ENCODE measurements at places on chromosomes 3 and 15.

GRCh38 chr3:130473416-130473815, 43.6 kb upstream of the COL6A6 start:
- no peak overlapping the region for H3K27ac ChIP-seq
- H3K36me3 ChIP-seq: no peaks in the 10 kb centered on the region
- H3K4me3 ChIP-seq: no peak overlapping the region

DNA sequence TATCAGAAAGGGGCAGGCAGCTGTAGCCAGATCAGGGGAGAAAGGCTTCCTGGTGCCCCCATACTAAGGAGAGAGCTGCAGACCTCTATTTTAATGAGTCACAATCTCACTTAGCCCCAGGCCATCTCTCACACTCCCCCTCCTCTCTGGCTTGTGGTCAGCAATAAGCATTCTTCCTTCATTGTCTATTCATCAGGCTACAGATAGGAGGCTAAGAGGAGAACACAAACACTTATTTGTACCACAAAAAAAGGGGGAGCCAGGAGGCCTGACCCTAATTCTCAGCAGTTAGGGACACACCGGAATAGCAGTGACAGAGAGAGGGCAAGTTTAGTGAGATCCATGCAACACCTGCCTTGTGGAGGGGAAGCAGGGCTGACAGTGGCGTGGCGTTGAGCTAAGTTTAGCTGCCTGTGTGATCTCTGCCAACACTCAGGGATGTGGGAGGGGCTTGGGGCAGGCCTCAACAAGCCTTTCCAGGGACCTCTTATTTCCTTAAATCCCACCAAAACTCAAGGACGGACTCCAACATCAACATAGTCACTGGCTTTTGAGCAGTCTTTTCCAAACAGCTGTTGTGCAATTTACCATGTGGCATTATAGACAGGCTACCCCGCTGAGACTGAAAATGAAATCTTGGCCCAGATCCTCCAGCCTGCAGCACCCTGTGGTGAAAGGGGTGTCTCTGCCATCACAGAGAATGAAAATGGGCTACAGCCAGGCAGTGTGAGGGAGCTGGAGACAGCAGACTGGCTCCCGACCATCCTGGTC, 191.9 kb upstream of the TSC22D2 start:
- H3K4me3 ChIP-seq: no peak overlapping the region
- no peak for DNase-seq
- H3K27ac ChIP-seq: no peak overlapping the region
- H3K36me3 ChIP-seq: no peaks in the 10 kb centered on the region

DNA sequence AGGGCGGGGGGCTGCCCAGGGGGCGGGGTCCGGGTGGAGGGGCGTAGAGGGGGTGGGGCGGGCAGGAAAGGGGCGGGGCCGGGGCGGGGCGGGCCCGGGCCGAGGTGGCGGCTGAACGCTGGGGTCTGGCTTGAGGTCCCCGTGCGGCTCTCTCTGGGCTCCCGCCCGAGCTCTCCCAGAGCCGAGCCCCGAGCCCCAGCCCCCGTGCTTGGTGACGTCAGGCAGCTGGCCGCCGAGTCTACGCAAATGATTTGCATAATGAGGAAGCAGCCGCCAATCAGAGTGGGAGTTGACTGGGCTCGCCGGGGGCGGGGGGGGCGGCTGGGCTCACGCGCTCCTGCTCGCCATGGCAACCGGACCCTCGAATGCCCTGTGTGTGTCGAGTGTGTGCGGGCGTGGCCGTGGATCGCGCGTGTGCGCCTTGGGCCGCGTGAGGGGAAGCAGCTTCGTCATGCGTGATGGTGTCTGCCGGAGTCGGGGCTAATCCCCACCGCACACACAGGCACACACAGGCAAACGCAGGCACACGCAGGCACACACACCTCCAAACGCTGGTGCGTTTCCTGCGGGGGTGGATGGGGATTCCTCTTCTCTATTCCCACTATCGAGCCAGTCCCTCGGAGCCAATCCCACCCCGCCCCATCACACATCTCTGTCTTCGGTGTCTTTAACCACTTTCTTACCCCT, at the start of gene CELF6:
Gene CELF6, minus strand, starts transcription at position 173 of the 687 bp plus-strand sequence. CDS start 283 bp downstream, outside the sequence.
- peak within 1 kb of the TSS; percentile 44 for H3K4me3 ChIP-seq
- no peak within 1 kb of the TSS for H3K27ac ChIP-seq
- DNase-seq: peak; percentile 78
- peaks cover 8% of the 10 kb centered on the region for H3K4me1 ChIP-seq
- H3K36me3 ChIP-seq: no peaks in the 10 kb centered on the region

GRCh38 chr3:89098964-89099585, 8.3 kb upstream of the EPHA3 start:
- H3K27ac ChIP-seq: no peak overlapping the region
- DNase-seq: no peak

DNA sequence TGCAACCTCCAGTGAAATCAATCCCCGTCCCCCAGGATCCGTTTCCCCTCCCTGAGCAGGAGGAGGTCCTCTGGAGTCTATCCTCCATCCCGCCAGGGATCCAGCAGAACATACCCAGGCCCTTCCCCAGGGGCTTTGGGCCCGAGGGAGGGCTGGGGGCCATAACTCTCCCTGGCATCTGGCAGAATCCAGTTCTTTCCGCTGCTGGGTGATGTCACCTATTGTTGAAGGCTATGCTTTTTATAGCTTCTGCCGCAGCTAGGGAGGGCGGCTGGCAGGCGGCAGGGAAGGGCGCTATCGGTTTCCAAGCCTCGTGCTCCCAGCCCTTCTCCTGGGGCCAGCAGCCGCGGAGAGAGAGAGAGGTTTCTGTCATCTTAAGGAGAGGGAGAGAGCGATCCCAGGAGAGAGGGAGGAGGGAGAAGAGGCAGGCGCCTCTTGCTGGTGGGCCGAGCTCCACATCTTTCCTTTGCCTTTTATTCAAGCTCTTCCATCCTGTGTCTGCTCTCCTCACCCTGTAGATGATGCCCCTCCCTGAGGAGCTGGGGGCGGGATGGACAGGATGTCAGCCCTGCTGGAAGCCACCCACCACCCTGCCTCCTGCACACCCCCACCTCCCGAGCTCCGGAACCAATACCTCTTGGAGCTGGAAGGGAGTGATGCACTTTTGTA, 120.1 kb downstream of the ANP32A start:
- no peak overlapping the region for H3K27ac ChIP-seq
- DNase-seq: no peak
- H3K36me3 ChIP-seq: no peaks in the 10 kb centered on the region
- no peak overlapping the region for H3K4me3 ChIP-seq

- no peaks in the 10 kb centered on the region for H3K4me1 ChIP-seq
- H3K36me3 ChIP-seq: no peaks in the 10 kb centered on the region
- no peaks in the 10 kb centered on the region for H3K27me3 ChIP-seq
- H3K27ac ChIP-seq: no peak overlapping the region
Measured at GRCh38 chr3:3847994-3848922, 49.0 kb downstream of the LRRN1 start.

DNA sequence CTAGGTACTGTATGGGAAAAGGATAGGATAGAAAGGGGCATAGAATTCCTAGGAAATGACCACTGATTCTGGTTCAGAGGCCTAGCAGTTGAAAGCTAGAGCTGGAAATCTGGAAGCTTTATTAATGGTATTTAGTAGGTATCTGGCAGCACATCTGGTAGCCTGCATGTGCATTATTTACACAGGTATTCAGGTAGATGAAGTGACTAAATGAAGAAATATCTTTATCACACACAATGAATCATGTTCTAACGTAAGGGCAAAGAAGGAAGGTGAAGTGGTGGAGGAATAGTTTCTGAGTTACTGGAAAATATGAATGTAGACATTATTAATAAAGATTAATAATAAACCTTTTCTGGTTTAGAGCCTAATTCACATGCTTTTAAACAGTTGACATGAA, 119.9 kb downstream of the MBNL1 start:
- H3K4me1 ChIP-seq: peaks cover 29% of the 10 kb centered on the region
- no peak overlapping the region for H3K4me3 ChIP-seq
- H3K27me3 ChIP-seq: no peaks in the 10 kb centered on the region
- H3K36me3 ChIP-seq: peaks cover 9% of the 10 kb centered on the region
- no peak overlapping the region for H3K27ac ChIP-seq

GRCh38 chr15:57609805-57610529, 18.3 kb downstream of the MYZAP start:
- no peak for DNase-seq
- H3K27ac ChIP-seq: no peak overlapping the region
- H3K36me3 ChIP-seq: no peaks in the 10 kb centered on the region
- H3K4me3 ChIP-seq: no peak overlapping the region
- H3K4me1 ChIP-seq: no peaks in the 10 kb centered on the region

DNA sequence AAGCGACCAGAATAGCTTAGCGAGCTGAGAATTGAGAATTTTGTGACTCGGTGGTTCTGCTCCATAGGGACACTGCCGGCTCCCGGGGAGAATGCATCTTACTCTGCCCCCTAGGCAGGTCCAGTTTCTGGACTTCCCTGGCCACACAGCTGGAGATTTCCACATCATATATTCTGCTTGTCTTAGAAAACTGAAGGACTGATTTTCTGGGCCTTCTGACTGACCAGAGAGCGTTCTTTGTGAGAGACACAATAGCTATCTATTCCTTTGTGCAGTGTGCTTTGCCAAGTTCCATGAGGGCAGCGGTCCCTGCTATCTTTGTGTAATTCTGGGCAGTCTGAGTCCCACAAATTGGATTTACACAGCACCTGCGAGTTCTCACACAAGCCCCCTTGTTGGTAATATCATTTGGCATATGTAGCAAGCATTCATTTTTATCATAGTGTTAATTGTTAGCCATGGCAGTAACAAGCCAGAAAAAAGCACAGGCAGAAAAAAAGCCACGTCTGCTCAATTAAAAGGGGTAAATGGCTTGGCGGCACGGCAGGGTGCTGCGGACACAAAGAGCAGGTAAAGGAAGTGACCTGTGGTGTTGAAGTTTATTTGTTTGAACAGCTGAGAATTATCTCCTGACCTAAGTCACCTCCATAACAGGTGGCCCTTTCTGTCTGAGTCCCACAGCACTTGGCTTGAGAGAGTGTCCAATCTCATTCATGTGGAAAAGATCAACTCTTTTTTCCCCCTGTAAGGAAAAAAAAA, 688.7 kb downstream of the TUSC7 start:
- DNase-seq: no peak
- no peaks in the 10 kb centered on the region for H3K27me3 ChIP-seq
- no peak overlapping the region for H3K27ac ChIP-seq
- no peaks in the 10 kb centered on the region for H3K4me1 ChIP-seq

- no peaks in the 10 kb centered on the region for H3K4me1 ChIP-seq
- H3K4me3 ChIP-seq: no peak overlapping the region
- DNase-seq: no peak
- no peaks in the 10 kb centered on the region for H3K27me3 ChIP-seq
- H3K36me3 ChIP-seq: peaks cover 67% of the 10 kb centered on the region
Measured at GRCh38 chr3:183502237-183503181, 53.0 kb downstream of the KLHL6 start.

DNA sequence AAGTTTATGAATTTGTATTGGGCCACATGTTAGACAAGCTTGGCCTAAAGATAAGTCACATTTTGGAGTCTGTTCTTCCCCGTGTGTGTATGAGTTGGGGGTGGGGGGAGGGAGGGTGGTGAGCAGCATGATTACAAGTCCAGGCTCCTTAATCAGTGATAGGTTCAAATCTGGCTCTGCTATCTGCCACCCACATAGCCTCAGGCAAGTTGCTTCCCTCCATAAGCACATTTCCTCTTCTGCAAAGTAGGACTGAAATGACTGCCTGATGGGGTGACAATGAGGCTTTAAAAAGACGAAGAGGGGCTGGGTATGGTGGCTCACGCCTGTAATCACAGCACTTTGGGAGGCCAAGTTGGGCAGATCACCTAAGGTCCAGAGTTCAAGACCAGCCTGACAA, 1.1 kb upstream of the SPATA12 start:
- DNase-seq: no peak
- H3K27me3 ChIP-seq: no peaks in the 10 kb centered on the region
- no peak overlapping the region for H3K27ac ChIP-seq
- no peaks in the 10 kb centered on the region for H3K36me3 ChIP-seq

GRCh38 chr3:147380387-147380951, 25.9 kb downstream of the ZIC4 start:
- no peak for DNase-seq
- H3K36me3 ChIP-seq: no peaks in the 10 kb centered on the region
- peaks cover 33% of the 10 kb centered on the region for H3K27me3 ChIP-seq
- no peaks in the 10 kb centered on the region for H3K4me1 ChIP-seq
- no peak overlapping the region for H3K27ac ChIP-seq

DNA sequence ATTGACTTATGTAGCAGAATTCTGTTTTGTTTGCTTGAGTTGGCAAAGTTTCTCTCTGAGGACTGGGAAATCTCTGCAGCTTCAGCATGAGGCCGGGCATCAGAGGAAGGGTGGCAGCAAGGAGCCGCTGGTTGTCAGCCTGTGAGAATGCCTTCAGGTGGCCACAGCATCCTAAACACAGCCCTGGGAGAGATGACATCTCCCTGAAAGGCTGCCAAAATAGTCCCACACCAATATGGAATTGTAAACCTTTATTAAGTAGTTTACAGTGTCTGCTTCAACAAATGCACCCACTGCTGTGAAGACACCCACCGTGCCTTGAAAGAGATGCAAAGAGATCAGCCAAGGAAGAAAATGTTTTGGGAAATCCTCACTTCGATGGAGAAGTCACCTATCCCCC, 609.7 kb upstream of the ARRDC4 start:
- H3K4me3 ChIP-seq: no peak overlapping the region
- no peaks in the 10 kb centered on the region for H3K4me1 ChIP-seq
- no peak overlapping the region for H3K27ac ChIP-seq
- no peak for DNase-seq
- no peaks in the 10 kb centered on the region for H3K36me3 ChIP-seq

- DNase-seq: no peak
- no peaks in the 10 kb centered on the region for H3K36me3 ChIP-seq
- peaks cover 7% of the 10 kb centered on the region for H3K4me1 ChIP-seq
- H3K27me3 ChIP-seq: peaks cover 4% of the 10 kb centered on the region
- no peak overlapping the region for H3K4me3 ChIP-seq
- no peak overlapping the region for H3K27ac ChIP-seq
Measured at GRCh38 chr15:100372739-100373119, 31.0 kb upstream of the ADAMTS17 start.

- no peak overlapping the region for H3K4me3 ChIP-seq
- no peaks in the 10 kb centered on the region for H3K27me3 ChIP-seq
- no peak for DNase-seq
- H3K27ac ChIP-seq: no peak overlapping the region
Measured at GRCh38 chr15:74050127-74050526, 32.2 kb downstream of the GOLGA6A start.

GRCh38 chr3:188832146-188832545, 339.6 kb upstream of the TPRG1 start:
- no peaks in the 10 kb centered on the region for H3K27me3 ChIP-seq
- H3K27ac ChIP-seq: no peak overlapping the region
- no peak overlapping the region for H3K4me3 ChIP-seq
- no peak for DNase-seq
- H3K4me1 ChIP-seq: no peaks in the 10 kb centered on the region

GRCh38 chr3:117630469-117630868, 920.9 kb downstream of the TUSC7 start:
- no peak overlapping the region for H3K27ac ChIP-seq
- H3K4me3 ChIP-seq: no peak overlapping the region
- no peaks in the 10 kb centered on the region for H3K36me3 ChIP-seq
- no peaks in the 10 kb centered on the region for H3K4me1 ChIP-seq
- H3K27me3 ChIP-seq: no peaks in the 10 kb centered on the region

GRCh38 chr3:127716384-127716783, 43.6 kb downstream of the ABTB1 start:
- H3K27me3 ChIP-seq: no peaks in the 10 kb centered on the region
- no peaks in the 10 kb centered on the region for H3K36me3 ChIP-seq
- H3K4me3 ChIP-seq: no peak overlapping the region

- no peak overlapping the region for H3K27ac ChIP-seq
- no peaks in the 10 kb centered on the region for H3K36me3 ChIP-seq
- H3K27me3 ChIP-seq: no peaks in the 10 kb centered on the region
- no peak overlapping the region for H3K4me3 ChIP-seq
- no peaks in the 10 kb centered on the region for H3K4me1 ChIP-seq
- no peak for DNase-seq
Measured at GRCh38 chr3:192751148-192751547, 23.8 kb upstream of the FGF12 start.

GRCh38 chr3:140568842-140569520, 108.9 kb upstream of the TRIM42 start:
- no peaks in the 10 kb centered on the region for H3K27me3 ChIP-seq
- no peak overlapping the region for H3K27ac ChIP-seq
- DNase-seq: no peak
- H3K4me3 ChIP-seq: no peak overlapping the region
- H3K4me1 ChIP-seq: no peaks in the 10 kb centered on the region
